ENCODE measurements at places on chromosomes 11 and 22.

GRCh38 chr11:33620423-33621171 lies 80.0 kb downstream of the C11orf91 start:
- no peak for DNase-seq

DNA sequence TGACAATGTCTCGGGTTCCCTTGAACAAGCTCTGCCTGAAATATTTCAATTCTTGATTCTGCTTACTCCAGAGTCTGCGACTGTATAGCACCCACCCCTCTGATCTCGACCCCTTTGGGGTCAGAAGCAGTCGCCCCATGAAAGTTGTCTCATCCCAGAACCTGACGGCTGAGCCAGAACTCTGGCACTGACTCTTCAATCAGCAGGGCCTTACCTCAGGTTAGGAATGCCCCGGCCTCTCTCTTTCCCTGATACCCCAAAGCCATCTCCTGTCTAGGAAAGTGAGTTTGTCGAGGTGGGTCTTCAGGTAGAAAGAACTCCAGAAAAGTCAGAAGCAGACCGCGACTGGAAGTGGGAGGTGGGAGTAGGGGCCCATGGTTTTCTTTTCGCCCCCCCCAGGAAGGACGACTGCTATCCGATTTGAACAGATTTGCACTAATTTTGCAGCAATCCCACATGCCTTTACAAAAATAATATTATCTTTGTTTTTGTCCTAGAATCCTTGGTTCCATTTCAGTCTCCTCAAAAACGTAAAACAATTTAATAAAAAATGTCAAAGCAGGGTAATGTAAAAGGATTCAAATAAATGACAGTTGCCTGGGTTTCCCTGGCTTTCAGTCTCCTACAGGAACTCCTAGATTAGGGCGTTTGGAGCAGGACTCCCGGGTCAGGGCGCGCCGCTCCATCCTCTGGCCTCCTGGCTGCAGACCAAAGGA lies 898 bp upstream of the ROBO3 start:
- no peak for DNase-seq

- DNase-seq = no peak
Measured at GRCh38 chr22:34645375-34645774, 420.6 kb upstream of the ISX start.

DNA sequence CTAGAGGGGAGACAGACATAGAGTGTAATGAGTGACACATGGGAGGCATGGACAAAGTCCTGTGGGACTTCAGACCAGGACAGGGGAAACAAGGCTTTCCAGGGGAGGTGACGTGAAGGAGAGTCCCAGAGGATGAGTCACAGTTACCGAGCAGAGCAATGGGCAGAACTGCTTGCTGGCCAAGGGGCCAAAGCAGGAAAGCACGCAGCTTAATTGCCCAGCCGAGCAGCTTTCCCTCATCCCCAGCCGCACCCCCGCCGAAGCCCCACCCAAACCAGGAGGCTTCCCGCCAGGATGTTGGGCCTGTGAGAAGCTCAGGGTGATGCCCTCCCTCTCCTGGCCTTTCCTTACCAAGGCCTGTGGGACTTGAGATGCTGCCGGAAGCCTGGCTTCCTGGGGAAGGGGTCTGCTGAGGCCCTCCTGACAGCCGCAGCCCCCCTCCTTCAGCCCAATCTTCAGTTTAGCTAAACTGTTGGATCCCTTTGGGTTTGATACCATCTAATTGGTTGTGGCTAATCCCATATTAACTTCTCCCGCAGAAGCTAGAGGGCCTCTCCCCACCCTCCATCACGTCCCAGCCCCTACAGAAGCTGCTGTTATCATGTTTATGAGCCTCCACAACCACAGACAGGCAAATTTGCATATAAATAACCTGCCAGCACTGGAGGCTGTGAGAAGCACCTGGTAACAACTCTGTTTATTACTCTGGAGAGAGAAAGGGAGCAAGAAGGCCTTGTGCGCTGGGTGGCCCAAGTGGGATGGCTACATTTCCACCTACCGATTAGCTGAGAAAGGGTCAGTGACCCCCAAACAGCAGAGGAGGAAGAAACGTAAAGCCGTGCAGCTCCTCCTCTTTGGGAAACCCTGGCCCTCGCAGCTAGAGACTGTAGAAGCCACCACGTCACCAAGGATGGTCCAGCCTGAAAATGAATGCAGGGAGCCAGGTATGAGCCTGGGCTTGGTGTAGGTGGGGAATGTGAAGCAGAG lies 80.0 kb downstream of the TRIM29 start:
- no peak for DNase-seq

DNA sequence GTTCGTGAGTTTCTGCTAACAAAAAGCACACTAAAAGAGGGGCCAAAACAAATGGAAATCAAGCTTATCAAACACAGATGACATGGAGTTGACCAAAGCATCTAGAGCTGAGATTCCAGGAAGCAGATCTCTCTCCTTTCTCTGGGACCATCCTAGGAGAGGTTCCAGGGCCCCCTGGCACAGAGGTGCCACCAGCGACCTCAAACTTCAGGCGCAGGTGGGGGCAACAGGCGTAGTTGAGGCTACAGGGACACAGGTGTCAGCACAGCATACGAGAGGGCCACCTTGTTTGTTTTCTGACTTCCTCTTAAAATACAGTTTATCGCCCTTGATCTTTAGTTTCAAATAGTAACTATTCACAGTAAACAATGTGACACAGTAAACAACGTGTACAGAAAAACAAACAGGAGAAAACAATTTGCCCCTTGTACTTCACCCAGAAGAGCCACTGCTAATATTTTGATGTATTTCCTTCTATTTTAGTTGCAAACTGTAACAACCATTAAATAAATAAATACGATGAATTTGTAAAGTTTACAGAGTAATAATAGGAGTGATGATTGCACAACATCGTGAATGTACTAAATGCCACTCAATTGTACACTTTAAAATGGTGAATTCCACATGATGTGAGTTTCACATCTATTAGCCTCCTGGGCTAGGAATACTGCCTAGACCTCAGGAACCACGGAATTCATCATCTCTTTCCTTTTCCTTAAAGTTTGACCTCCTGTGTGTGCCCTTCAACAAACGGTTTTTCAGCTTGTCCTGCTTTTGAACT lies 52.2 kb downstream of the IGLL5 start:
- DNase-seq = no peak

DNA sequence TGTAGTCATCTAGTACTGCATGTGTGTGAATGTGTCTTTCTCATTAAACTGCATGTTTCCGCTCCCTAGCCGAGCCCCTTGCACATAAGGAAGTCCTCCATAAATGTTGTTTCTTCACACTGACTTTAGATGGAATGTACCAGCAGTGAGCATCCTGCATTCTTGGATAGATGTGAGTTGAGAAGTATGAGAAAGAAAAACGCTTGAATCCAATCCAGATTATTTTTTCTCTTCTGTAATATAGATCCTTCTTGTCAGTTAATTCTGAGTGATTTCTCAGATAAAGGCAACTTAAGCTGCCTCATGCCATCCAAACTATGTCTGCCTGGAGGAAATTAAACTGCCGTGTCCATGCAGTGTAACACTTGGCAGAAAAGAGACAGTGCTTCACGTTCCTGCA lies 268.1 kb upstream of the ISX start:
- DNase-seq = no peak

Measured in GM04503 (cell line).